NCI-H2029 (cell line): ENCODE measurements at places on chromosomes 6 and 20.

DNA sequence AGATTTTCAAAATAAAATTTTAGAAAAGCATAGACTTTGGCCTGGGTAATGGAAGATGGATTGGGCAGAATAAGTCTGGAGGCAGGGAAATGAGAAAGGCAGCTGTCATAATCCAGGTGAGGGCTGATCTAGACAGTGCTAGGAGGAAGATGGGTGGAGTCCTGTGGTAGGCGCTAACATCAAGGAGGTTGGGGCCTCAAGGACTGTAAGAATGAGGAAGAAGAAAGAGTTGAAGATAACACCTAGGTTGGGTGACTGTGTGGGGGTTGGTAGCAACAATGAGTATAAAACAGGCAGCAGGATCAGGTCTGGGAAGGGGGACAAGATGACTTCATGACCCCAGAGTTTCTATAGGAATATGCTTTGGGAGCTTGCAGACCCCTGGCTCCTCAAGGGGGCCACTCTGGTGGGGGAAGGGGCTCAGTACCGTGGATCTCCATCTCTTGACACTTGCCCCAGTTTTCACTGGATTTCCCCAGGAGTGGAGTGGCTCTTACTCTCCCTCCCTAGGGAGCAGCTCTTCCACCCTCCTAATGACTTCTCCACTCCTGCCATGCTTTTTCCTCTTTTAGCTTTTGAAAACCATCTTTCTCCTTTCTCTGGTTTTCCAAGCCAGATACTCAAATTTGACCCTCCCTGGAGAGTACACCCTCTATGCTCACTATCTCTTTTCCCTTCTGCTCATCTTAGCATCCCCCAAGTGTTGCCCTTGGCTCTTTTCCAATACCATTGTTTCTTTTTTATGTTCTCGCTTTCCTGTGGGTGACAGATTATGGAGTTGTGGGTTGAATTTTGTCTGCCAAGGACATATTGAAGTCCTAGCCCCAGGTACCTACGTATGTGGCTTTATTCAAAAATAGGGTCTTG lies 14.8 kb downstream of the TRIM31 start:
- DNase-seq = no peak

DNA sequence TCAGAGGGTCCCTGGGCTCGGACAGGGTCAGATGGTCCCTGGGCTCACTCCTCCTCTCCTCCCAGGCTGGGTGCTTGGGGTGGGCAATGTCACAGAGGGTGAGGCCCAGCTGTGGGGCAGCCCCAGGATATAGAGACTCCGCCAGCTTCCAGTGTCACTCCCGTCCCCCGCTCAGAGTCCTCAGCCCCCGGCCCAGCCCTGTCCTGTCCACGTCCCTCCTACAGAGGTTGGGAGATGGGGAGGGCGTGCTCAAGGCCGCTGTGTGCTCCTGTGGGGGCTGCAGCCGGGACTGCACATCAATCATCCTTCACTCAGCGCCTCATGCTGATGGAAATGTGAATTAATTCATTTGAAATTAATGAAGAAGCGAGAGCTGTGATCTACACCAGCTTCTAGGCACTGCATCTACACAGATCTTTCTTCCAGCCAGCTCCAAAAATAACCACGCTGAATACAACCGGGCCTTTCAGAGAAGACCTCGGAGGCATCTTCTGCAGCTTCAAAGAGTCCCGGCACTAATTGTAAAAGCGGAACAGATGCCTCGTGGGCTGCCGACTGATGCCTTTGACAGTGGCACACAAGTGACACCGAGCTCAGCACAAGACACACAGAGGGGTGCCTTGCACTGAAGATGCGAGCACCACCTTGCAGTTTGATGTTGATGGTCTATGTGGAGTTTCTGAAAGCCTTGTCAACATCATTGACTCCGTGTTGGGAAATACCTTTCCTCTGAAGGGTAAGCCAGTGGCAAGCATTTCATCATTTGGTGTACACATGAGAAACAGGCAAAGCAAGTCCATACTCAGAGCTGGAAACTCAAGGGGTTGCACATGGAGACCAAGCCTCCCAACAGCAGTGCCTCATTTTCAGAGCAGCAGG lies 39.3 kb downstream of the DACT2 start:
- DNase-seq = no peak

GRCh38 chr6:74654296-74654695 lies 551.6 kb downstream of the COL12A1 start:
- no peak for DNase-seq

DNA sequence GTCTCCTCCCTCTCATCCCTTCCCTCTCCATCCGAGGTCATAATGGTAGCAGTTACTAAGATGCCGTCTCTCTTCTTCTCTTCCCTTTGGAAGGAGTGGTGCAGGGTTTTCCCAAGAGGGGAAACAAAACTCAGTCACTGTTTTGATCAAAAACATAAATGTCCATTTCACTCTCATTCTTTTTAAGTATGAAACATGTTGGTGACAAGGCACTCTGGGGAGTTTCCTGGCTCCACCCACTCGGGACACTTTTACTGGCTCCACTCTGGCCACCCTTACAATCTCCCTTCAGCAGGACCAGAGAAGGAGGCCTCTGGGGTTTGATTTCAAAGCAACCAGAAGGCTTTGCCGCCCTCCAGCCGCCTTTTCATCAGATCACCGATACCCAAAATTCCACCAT lies 57.0 kb downstream of the FGD2 start:
- DNase-seq = no peak

- no peak for DNase-seq
Measured at GRCh38 chr20:50348096-50348495, 157.5 kb downstream of the CEBPB start.
